ENCODE measurements at places on chromosomes 6 and 20.

DNA sequence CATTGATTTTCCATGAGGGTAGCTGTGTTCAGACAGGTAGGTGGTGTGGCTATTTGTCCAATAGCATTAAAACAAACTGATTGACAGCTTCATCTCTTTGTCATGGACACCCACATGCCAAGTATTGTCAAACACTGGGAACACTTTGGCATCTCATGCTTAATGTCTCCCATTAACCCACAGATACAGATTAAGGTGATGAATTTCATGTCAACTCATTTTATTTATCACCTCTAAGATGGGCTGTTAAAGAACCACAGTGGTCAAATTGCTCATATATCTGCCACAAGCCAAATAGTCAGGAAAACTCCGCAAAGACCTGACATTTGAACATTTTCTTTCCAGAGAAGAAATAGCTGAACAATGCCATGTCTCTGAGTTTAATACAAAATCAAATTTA, 139.1 kb upstream of the SPTLC3 start:
- DNase-seq = no peak

DNA sequence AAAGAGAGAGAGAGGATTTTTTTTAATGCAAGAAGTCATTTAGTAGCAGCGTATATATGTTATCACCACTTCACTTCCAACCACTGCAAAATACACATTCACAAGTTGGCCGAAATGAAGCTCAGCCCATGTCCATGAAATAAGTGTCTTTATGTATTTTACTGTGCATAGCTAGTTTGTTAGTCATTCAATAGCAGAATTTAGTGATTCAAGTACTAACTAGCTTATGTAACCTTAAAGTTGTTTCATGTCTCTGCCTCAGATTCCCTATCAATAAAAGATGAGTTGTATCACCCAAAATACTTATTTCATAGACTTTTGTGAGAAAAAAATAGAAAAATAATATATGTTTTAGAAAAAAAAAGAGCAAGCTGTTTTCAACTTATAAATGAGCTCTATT, 153.7 kb upstream of the PRDM1 start:
- no peak for DNase-seq

GRCh38 chr6:110415086-110415916, at the start of gene DDO:
Gene DDO (minus strand): TSS chr6:110415575. CDS start chr6:110413462, 2,113 bp downstream.
- DNase-seq = no peak

DNA sequence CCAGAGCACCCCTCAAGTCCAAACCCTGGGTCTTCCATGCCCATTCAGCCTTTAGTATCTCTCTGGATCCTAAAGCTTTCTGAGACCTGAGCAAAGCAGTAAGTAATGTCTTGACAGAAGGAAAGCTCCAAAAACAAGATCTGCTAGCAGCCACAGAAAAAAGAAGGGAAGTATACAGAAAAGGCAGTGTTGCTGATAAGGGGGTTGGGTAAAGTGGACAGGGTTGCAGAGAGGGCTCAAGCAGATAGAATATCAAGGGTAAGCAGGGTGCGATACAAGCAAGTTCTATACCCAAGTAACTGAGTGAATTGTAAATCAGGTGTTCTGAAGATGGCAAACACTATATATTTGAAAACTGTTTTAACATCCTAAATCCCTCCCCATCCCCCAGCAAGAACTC, 113.4 kb upstream of the CARMIL1 start:
- DNase-seq = no peak

DNA sequence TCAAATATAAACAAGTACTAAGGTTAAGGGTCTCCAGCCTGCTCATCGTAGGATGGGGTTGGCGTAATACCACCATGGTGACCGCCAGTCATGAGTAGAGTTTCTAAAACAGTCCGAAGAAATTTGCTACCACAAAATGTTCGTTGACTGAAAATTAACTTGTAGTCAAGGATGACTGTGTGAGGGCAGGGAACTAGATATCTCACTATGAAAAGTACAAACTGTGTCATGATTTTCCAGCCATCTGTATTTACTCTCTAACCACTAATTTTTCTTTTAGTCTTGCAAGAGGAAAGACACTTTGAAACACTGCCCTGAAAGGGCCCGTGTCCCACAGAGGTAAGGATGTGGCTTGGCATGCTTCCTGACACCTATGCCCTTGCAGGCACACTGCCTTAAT, 99.7 kb downstream of the IRF4 start:
- DNase-seq = no peak

DNA sequence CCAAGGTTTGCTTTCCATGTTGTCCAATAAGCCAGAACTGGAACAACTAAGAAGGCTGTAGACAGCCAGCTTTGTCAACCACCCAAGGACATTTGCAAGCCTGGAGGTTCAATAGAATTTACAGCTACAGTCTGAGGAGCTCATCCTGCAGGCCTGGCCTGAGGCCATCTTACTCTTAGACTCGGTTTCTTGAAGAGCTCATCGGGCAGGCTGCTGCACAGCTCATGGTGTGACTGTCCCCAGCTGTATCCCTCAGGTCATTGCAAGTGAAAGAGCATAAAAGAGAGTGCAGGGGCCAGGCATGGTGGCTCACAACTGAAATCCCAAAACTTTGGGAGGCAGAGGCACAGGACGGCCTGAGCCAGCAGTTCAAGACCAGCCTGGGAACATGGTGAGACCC, 96.9 kb upstream of the FOXQ1 start:
- no peak for DNase-seq

GRCh38 chr20:24676353-24676977, 207.0 kb downstream of the SYNDIG1 start:
- no peak for DNase-seq

GRCh38 chr6:155078331-155078745, 83.2 kb downstream of the TIAM2 start:
- no peak for DNase-seq

GRCh38 chr20:21232546-21233280, 70.4 kb upstream of the XRN2 start:
- no peak for DNase-seq

DNA sequence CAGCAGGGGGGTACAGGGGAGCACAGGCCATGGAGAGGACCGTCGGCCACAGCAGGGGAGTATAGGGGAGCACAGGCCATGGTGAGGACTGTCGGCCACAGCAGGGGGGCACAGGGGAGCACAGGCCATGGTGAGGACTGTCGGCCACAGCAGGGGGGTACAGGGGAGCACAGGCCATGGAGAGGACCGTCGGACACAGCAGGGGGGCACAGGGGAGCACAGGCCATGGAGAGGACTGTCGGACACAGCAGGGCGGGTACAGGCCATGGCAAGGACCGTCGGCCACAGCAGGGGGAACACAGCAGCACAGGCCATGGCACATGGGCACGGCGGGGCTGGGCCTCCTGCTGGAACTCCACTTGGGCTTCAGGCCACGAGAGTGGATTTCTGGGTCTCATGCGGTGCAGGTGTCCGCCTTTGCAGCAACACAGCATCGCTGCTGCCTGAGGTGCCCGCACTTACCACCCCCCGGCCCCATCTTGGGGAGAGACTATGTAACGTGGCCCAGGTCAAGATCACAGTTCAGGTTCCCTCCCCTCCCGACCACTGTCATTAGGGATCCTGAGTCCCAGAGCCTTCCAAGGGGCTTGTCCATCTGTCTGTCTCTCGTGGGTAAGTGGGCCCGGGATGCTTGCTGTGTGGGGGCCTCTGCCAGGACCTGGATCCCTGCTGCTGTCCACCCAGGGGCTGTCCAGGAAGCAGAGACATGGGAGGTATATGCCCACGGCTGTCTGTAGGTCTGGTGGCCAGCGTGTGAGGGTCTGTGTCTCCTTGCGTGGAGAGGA, 2.5 kb downstream of the NPBWR2 start:
- DNase-seq = no peak

GRCh38 chr6:109457562-109457996, 2.0 kb upstream of the MICAL1 start:
- DNase-seq = no peak

- DNase-seq = no peak
These were observed 279.4 kb downstream of the CD83 start for GRCh38 chr6:14396826-14397517.

DNA sequence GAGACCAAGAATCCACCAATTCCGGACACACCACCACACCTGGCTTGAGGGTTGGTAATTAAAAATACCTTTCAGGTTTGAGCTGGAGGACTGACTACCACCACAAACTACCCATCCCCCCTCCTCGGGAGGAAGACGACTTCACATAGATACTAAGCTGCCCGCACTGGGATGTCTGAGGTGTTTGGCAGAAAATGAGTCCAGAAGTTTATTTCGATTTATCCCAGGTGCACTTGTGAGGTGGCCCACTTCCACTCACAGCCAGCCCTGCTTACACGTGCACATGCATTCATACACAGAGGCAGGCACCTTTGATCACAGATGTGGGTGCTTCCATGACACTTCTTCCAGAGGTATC, 187.1 kb downstream of the ID4 start:
- no peak for DNase-seq

GRCh38 chr6:135195522-135195921, 14.4 kb downstream of the MYB start:
- DNase-seq = no peak

- DNase-seq = no peak
These were observed 122.7 kb downstream of the GFRAL start for GRCh38 chr6:55450005-55450404.

DNA sequence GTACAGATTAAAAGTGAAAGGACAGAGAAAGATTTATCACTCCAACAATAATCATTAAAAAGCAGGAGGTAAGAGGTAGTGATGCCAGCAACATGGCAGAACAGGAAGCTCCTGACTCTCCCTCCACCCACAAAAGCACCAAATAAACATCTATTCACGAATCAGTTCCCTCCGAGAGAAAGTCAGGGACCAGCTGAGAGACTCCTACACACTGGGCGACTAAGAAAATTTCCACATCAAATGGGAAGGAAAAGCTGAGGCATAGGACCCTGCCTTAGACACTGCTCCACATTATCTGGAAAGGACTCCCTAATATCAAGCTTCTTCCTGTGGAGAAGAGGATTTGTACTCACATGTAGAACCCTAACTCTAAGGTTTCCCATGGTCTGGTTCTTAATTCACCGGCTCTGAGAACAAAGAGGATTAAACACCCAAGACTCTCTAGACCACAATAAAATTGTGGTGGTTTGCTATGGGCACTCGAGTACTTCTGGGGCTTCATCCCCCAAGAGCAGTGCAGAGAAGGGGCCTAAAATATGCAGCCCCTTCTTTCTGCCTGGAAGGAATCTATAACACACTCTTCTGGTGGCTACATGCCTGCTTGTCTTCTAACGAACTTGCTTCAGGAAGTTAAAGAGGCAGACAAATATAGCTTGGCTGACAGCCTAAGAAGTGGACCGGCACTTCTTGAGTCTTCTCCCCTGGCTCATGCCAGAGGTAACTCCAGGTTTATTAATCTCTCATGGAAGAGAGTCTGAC, 29.4 kb upstream of the ASF1A start:
- DNase-seq = no peak

GRCh38 chr6:166289207-166290060, 18.8 kb downstream of the PRR18 start:
- DNase-seq = no peak

GRCh38 chr6:97469451-97469850, 186.4 kb upstream of the MMS22L start:
- no peak for DNase-seq

DNA sequence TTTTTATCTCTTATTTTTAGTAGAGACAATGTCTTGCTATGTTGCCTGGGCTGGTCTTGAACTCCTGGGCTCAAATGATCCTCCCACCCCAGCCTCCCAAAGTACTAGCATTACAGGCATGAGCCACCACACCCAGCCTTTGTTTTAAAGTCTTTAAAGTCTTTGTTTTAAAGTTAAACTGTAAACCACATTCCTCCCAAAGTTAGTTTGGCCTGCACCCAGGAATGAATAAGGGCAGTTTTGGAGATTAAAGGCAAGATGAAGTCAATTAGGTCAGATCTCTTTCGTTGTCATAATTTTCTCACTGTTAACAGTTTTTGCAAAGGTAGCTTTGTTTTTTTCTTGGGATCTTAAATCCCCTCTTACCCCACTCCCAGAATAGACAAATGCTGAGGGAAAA, 63.8 kb downstream of the UBR2 start:
- DNase-seq = no peak

GRCh38 chr6:88535306-88535705, 369.2 kb upstream of the CNR1 start:
- no peak for DNase-seq

GRCh38 chr6:141024526-141024925, 1108.2 kb upstream of the GJE1 start:
- DNase-seq = no peak

DNA sequence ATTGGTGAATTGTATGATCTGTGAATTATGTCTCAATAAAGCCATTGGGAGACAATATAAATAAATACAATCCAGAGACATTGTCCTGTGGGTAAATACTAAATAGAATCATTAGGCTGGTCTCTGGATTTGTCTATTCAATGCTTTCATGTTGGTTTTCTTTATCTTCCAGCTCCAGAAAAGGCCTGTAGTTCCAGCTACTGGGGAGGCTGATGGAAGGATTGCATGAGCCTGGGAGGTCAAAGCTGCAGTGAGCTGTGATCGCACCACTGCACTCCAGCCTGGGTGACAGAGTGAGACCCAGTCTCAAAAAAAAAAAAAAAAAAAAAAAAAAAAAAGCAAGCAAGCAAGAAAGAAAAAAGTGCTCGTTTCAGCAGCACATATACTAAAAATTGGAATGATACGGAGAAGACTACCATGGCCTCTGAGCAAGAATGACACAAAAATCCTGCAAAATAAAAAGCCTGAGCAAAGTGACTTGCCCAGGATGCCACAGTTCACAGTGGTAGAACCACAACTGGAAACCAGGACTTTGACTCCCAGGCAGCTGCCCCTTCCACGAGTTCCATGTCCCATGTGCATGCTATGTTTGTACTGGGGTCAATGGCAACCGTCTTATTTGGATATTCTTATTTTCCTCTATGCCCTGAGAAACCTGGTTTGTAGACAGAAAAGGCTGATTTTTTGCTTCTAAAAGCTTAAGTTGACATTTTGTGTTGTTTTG, 33.6 kb upstream of the GMPR start:
- DNase-seq = no peak

DNA sequence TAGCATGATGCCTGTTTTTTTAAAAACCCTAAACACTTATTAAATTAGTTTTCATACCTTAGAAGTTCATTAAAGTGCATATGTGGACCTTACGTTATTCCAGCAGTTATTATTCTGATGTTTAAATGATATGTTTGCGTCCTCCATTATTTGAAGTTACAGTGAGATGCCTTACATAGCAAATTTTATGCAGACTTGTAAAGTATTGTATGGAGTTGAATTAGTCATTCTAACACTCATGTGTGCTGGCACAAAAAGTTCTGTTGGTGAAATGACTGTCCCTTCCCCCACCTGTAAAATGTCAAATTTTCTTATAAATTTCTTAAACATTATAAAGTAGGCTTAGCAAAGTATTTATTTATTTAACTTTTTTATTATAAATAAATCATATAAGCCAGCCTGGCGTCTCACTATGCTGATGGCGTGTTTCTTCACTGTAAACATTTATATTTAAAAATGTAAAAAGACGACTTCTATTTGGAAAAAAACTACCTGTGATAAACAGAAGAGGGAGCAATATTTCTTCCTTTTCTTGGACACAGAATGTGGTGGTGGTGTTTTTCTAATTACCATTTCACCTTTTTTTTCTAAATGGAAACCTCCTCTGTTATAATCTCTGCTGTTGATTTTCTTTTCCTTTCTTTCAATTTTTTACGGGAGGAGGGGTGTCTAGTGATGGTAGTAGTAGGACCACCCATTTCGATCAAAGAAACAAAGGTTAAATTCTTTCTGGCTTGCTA, 155.4 kb downstream of the RFPL4B start:
- DNase-seq = no peak
